ENCODE measurements at places on chromosomes 3 and 15.
A peak's percentile ranks its signal among the peaks of the same experiment; 100 is the strongest.

GRCh38 chr15:59447367-59447766 lies 9.4 kb downstream of the FAM81A start:
- DNase-seq: no peak

DNA sequence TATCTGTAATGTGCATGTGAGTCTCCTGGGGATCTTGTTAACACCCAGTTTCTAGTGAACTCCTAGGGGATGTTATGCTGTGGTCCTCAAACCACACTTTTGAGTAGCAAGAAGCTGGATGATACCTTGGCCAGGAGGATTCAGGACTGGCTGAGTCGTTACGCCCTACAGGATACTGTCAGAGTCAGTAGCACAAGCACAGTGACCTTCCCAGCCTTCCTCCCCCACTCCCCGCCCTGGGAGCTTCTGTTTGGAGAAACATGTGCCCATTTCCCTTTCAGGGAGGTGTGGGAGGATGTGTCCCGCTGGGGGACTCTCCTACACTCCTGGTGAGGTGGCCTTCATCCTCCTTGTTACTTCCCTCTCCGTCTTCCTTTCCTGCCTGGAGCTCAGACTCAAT lies 76.4 kb upstream of the TRPM1 start:
- no peak for DNase-seq

- DNase-seq: no peak
These were observed 285.2 kb upstream of the MME start for GRCh38 chr3:154794814-154795445.

GRCh38 chr3:119296727-119297122 lies 2.5 kb downstream of the ARHGAP31 start:
- DNase-seq: no peak

DNA sequence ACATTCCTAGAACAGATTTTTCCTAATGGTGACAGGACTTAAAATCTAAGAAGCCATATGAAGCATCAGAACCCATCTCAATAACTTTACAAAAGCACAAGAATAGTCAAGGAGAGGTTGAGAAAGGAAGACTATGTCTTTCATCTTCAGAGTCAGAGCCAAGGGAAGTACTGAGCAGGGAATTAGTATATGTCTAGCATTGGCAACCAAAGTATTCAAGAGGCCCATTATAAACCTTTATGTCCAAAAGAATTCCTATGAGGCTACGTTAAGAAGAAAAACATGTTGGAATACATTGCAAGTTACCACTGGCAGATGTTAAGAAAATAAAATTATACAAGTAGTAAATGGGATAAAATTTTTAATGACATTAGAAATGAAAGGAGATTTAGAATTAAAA lies 150.5 kb downstream of the MAGI1 start:
- no peak for DNase-seq

DNA sequence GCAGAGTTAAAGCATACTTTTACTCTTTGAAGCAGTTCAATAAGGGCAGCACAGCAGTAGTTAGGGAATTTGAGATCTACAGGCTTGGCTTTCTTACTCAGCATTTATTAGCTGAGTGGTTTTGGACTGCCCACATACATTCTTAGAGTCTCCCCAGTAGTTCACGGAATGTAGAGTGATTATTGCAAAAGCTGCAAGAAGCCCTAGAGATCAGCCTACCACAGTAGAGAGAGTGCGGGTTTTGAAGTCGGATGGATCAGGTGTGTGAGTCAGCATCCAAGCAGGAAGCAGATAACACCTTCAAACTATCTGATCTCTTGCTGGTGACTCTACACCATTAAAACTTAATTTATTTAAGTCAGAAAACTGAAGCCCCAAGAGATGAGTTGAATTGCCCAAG lies 171.9 kb downstream of the SYNPR start:
- DNase-seq: no peak

DNA sequence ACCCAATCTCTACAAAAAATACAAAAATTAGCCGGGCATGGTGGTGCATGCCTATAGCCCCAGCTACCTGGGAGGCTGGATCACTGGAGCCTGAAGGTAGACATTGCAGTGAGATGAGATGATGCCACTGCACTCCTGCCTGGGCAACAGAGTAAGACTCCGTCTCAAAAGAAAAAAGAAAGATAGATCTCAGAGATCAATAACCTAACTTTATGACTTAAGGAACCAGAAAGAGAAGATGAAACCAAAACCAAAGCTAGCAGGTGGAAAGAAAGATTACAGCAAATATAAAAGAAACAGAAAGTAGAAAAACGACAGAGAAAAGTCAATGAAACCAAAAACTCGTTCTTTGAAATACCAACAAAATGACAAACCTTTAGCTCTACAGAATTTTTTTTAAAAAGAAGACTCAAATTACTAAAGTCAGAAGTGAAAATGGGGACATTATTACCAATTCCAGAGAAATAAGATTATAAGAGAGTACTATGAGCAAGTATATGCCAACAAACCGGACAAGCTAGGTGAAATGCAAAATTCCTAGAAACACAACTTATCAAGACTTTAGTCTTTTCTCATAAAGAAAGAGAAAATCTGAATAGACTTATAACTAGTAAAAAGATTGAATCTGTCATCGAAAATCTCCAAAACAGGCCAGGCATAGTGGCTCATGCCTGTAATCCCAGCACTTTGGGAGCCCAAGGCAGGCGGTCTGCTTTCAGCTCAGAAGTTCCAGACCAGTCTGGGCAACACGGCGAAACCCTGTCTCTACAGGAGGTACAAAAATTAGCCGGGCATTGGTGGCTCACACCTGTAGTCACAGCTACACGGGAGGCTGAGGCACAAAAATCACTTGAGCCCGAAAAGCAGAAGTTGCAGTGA lies 35.0 kb downstream of the ACAP2 start:
- no peak for DNase-seq

DNA sequence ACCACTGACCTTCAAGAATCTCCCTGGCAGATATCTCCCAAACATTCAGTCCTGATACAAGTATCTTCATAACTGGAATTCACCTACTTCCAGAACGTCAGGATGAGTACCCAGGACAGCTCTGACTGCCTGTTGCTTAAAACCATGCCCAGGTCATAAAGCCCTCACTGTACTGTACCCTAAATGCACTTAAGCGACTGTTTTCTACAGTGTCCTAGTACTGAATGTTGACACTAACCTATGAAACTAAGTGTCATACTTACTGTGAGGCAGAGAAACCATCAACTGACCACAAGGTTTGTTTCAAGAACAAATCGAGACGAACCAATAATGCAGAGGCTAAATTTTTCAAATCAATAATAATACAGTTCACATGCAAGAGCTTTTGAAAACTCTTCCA lies 178.7 kb upstream of the NSMCE3 start:
- no peak for DNase-seq

GRCh38 chr3:172357850-172358754 lies 90.2 kb downstream of the GHSR start:
- DNase-seq: no peak

DNA sequence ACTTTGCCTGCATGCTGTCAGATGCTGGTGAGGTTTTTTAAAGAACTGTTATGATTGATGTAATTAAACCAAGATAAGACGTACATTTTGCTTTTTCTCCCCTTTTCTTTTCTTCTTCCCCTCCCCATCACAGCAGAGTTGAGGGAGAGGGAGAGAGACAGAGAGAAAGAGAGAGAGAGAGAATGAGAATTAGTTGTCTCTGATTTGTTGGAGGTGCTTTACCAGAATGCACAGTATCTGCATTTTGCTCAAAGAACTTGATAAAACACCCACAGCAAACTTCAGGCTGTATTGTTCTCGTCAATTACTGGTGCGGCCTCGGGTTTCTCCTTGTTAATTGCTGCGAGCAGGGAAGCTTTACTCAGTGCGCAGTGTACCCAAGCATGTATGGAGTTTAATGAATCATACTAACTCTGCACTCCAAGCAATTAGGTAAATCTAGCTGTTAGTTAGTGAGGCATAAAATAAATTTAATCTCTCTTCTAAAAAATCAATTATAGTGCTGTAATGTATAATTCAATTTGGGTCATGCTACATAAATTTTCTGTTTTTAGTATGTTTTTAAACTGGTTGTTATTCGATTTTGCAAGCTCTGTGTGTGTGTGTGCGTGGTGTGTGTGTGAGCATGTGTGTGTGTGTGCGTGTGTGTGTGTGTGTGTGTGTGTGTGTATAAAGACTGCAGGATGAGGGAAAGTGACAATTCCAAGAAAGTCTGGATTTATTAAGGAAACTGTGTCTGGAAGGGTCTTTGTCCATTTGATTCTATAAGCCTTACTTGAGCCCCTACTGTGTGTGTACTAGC lies 273.4 kb downstream of the TLE3 start:
- no peak for DNase-seq

DNA sequence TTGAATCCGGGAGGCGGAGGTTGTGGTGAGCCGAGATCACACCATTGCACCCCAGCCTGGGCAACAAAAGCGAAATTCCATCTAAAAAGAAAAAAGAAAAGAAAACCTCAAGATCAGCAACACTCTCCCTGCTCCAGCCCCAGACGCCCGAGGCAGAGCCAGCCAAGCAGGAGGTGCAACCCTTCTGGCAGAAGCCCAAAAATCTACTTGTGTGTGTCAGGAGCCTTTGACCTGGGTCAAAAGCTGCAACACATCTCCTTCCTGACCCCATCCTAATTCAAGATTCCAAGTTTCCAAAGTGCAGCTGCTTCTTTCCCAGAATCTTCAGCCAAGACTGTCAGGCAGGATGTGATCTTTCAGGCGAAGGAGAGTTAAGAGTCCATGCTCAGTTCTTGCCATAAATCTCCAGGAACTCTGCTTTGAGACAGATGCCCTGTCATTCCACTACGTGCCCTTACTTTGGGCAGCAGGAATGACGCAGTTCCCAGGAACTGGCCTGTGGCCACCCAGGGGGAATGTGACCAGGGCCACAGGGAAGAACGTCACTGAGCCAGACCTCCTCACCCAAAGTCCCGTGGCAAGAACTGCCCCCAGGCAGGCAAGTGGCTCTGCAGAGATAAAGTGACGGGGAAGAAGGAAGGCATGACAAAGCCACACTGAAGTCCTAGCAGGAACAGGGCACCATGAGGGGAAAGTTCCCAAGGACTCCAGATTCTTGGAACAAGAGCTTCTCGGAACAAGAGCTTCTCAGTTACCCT lies 39.4 kb downstream of the SH3BP5 start:
- DNase-seq: peak; percentile 78

DNA sequence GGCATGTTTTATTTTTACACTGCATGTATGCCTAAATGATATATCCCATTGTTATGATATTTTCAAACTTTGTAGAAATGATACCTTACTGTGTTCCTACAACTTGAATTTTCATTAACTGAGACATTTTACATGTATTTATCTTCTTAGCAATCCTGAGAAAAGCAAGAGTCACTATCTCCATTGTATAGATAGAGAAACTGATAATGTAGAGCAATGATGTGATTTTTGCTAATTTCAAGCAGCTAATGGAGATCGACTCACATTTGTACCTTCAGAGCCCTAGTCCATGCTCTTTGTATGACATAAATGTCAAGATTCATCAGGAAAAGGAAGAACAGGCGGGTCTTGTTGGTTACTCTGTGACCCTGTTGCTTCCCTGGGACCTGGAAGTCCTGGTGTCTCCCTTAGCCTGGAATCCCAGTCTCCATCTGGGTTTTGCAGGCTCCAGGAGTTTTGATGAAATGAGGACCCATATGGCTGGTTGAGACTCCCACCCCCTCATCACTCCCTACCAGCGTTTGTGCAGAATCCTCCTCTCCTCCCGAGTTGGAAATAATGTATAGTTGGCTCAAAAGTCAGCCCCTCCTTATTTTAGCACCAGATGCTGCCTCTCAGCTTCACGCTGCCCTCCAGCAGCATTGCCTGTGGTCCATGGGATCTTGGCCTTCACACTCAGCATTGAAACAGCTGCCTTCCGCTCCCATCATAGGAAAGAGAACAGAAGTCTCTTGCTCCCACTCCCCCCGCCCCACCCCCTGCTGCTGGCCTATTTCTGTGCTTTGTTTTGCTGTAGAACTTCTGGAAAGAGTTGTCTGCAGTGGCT lies 67.1 kb downstream of the APBA2 start:
- DNase-seq: no peak

- DNase-seq: no peak
These were observed at the start of gene TNK2 for GRCh38 chr3:195907934-195908693. TSS of gene TNK2 (minus strand) at chr3:195908551. CDS start at chr3:195888588, 19,963 bp downstream.

DNA sequence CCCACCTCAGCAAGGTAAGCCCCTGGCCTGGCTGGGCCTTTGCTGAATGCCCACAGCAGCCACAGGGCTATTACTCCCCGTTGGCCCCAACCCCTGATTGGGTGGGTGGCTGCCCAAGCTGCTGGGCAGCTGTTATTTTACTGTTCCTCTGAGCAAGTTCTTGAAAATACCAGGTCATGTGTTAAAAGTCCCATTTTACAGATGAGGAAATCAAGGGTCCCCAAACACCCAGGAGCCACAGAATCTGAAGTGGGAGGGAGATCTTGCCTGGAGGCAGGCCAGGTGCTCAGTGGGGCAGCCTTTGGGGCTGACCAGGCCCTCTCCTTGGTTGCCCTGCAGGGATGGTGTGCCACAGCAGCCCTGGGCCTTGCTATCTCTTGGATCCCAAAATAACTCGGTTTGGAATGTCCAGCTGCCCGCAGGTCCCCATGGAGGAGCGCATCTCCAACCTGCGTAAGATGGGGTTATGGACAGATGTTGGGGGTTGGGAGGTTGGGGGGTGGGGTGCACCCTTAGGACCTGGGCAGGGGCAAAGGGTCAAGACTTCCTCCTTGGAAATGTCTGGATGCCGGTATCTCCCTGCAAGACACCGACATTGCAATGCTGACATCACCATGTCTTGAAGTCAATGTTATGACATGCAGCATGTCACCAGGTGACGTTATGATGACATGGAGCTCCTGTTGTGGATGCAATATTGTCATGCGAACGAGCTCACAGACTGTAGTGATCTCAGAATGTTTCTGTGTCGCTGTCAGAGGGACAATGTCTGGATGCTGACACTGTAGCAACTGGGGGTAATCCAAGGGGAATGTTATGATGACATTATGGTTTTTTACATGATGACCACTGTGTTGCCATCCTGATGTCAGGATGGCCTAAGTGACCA lies 13.3 kb upstream of the CSPG4 start:
- DNase-seq: peak; percentile 11

- no peak for DNase-seq
These were observed 20.8 kb downstream of the FAM174B start for GRCh38 chr15:92634671-92635201.

GRCh38 chr3:139601191-139601961 lies 61.8 kb upstream of the RBP1 start:
- no peak for DNase-seq

DNA sequence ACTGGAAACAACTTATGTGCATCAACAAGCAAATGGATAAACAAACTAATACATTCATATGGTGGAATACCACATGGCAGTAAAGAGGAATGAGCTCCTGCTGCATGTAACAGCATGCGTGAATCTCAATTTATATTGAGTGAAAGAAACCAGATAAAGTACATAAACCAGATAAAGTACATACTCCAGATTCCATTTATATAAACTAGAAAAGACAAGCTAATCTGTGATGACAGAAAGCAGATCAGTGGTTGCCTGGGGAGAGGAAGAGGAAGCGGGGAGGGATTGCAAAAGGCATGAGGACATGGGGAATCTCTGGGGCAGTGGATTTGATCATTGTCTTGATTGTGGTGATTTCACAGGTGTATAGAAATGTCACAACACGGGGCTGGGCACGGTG lies 34.2 kb downstream of the LIMD1 start:
- DNase-seq: peak; percentile 59

DNA sequence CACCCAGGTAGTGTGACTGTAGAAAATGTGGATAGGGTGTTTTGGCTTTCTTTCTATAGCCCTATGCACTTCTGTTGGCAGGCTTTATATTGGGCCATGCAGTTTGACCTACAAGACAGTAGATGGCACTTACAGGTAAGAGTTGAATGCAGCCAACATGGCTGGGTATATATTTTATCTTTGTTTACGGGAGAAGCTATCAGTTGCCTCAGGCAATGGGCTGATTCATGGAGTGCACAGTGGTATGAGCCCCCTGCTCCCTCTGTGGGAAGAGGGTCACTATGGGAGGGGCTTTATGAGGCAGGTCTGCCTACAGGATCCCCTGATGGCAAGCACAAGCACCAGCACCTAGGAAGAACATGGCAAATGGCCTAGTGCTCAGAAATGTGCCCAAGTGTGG lies 301.2 kb upstream of the CDIN1 start:
- peak; percentile 38 for DNase-seq

Measured in fibroblast of pulmonary artery (primary cell).